ENCODE measurements at places on chromosomes 11 and 22. TPM values are rescaled to one million over a fixed set of nuclear protein-coding genes. Genes with fewer than 3 reads are reported as not detected.

The CARD16 gene
- total RNA-seq: 123 TPM

The JHY gene
- total RNA-seq: 2.4 TPM

The CCDC89 gene
- total RNA-seq: 0.26 TPM

GRCh38 chr22:44969817-44970216 is 40.0 kb downstream of the PHF21B start:
- DNase-seq: no peak

DNA sequence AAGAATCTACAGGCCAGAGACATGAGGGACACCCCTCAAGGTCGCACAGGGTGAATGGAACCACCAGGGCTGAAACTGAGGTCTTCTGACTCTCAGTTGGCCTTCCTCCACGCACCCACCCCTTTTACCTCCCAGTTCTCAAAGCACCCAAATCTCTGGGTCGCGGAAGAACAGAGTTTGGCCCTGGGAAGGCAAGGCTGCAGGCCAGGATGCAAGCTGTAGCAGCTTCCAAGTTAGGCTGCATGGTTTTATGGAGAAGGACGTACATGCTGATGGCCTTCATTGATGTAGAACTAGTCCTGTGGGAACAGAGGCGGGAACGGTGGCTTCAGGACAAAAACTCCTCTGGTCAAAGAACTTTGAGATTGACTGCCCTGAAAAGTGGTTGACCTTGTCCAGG is 143.5 kb upstream of the B3GAT1 start:
- no peak for DNase-seq

Measured in SJSA1 (cell line).